ENCODE measurements at places on chromosomes 1 and 21. TPM values are rescaled to one million over a fixed set of nuclear protein-coding genes. Genes with fewer than 3 reads are reported as not detected.

DNA sequence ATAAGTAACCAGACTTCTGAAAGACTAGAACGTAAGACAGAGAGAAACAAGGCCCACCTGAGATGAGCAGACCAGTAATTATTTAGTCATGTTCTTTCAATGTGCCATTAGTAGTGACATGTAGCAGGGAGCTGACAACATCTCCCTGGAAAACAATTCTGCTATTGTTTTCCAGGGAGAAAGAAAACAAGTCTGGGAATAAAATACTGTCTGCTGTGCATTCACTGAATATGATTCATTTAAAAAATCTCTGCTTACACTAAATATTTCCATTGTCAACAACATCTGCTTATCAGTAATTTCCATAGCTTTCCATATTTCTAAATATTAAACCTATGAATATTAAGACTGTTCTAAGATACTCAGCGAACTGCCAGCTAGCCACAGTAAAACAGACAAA is 80.0 kb downstream of the VCAM1 start:
- no peak for DNase-seq

DNA sequence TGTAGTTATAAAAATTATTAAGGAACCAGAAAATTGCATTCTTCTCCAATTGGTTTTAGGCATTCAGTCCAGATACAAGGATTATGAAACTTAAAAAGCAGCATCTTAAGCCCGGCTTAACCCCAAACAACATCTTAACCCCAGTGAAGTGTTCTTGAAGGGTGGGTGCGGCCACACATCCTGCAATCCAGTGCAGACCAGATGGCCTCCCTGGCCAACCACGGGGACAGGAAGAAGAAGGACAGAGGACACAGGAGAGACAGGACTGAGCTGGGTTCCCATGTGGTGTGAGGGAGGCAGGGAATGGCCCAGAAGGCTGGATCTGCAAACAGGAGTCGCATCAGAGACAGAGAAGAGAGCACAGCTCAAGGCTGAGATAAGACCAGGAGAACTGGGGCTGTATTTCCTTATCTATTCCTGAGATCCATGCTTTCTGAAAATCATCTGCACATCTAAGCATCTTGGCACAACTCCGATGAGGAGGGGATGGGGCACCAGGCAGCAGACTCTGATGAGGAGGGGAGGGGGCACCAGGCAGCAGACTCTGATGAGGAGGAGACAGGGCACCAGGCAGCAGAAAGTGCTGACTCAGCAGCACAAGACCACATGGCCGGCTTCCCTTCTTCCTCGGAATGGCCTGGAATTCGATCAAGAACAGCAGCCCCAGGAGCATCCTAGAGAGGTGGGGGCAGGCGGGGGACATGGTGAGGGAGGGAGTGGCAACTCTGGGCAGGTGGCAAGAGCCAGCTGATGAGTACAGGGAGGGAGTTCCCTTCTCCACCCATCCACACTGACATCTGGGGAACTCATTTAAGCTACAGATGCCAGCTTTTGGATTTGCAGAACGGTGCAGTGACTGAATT is 26.6 kb downstream of the ABCG1 start:
- DNase-seq, result no peak

GRCh38 chr1:169305948-169306347 is 61.6 kb downstream of the NME7 start:
- no peak for DNase-seq

DNA sequence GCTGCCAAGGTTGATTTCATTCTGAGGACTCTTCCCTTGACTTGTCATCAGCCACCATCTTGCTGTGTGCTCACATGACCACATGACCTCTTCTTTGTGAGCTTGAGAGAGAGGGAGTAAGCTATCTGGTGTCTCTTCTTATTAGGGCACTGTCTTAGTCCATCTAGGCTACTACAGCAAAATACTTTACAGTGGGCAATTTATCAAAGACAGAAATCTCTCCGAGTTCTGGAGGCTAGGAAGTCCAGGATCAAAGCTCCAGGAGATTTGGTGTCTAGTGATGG is 11.9 kb upstream of the RPS6KA1 start:
- DNase-seq, result no peak

GRCh38 chr21:14213164-14213563 is 2.4 kb upstream of the LIPI start:
- DNase-seq, result no peak

GRCh38 chr1:165828103-165828668 is 772 bp downstream of the UCK2 start:
- peak; percentile 50 for DNase-seq

DNA sequence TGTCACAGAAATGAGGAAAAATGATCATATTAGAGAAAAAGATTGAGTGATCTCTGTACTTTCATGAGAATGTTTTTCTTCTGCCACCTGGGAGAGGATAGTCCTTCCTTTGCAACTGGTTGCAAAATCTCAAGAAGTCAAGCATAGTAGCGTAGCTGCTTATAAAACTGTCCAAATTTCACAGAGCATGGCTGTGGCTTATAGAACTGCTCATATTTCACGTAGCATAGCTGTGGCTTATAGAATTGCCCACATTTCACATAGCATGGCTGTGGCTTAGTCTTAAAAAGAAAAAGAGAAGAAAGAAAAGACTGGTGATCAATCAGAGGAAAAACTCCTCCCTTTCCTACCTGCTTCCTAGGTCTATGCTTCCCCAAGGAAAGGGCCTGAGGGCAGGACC is 329.5 kb downstream of the SIPA1L2 start:
- no peak for DNase-seq

DNA sequence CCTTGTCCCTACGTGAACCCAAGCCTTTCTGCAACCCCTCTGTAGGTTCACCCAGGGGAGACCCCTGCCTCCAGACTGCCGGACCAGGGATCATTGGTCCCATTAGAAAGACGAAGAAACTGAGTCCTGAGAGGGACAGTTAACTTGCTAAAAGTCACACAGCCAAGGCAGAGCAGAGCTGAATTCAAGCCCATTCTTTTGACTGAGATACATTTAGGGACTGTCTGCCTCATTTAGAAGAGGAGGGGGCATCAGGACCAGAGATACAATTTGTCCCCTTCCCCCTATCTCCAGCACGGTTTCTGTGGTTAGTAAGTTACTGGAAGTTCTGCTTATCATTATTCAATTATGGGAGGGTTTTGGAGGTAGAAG is 19.1 kb downstream of the KCNQ4 start:
- DNase-seq, result no peak

Gene FCN3
- 1.9 TPM for polyA plus RNA-seq

Gene OLIG2
- polyA plus RNA-seq, result not detected

Gene ACTL8
- polyA plus RNA-seq, result not detected

Gene SEMA4A
- polyA plus RNA-seq, result 14.8 TPM

Gene MOB3C
- 12.1 TPM for polyA plus RNA-seq

Gene FCRL1
- 0.11 TPM for polyA plus RNA-seq

Gene TMEM200B
- polyA plus RNA-seq, result 12.6 TPM

Gene SRM
- 35.5 TPM for polyA plus RNA-seq

All from right renal cortex interstitium (tissue), 3 donors.